ENCODE measurements at places on chromosomes 3 and 15.

DNA sequence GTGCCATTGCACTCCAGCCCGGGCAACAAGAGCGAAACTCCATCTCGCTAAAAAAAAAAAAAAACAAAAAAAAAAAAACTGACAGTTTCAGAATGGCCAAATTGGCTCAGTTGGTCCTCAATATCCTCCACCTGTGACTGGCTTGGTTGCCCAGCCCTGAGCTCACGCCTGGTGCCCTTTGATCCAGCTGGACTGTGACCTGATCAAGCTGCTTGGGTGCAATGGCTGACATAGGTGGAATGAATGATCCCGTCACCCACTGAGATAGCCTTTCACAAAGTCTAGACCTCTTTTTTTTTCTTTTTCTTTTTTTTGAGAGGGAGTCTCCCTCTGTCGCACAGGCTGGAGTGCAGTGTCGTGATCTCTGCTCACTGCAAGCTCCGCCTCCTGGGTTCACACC, 254.6 kb downstream of the FOXP1 start:
- DNase-seq: no peak

DNA sequence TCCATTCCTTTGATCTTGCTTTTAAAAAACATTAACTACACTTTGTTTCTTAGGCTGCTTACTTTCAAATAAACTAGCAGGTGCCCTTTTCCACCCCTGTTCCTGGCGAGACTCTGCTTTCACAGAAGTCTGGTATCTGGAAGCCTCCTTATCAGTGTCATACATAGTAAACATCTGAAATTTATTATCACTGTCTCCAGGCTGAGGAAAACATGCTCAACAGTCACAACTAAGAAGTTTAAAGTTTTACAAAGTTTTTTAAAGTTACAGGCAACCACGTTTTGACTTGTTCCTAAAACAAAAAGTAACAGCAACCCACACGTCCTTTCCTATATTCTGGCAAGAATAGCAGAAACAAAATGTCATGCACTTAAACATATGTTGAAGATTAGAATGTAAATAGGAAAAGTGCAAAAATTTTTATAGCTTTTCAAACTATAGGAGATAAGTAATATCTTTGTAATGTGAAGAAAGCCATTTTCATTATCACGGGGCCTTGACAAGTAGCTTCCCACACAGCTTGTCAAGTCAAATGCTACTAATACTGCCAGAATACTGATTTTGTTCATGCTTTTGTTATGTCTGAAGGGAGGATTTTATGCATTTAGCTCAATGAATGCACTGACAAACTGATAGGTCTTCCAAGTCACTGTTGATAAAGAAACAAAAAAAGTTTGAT, 275.2 kb upstream of the KCNMB2 start:
- peak; percentile 45 for DNase-seq

DNA sequence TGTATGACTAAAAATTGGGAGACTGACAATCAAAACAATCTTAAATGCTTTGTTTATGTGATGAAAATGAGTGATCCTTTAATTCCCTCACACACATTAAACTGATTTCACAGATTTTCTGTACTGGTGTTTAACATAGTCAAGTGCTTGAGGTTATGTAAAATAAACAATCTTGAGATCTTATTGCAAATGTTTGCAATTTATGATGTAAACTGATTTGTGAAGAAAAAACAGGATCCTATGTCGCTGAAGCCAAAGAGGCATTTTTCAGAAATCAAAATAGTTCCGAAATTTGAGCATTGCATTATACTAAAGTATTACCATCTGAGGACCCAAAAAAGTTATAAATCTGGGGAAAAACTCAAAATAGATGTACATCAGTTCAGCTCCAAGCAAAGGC, 12.7 kb downstream of the SHOX2 start:
- no peak for DNase-seq

DNA sequence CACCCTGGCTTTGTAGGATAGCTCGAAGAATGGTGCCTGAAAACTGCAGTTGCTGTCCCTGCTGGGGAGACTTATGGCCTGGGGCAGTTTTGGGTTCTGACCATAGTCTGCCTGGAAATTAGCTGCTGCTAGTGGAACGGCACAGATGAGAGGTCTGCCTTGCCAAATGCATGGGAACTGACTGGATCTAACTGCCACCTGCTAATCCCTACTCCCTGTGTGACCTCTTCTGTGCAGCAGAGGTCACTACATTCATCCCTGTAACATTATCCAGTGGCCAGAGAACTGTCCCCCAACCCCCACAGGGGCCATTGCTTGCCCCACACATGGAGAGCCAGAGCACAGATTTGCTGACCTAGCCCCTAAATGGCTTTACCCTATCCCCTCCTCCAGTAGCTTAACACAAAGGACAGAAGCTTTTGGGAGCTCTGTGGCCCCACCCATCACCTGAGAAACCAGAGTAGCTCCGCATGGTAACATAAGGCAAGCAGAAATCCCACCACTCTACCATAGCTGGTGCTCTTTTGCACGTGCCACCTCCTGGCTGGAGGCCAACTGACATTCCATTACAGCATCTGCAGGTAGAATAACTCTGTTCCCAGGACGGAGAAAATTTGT, 840.0 kb downstream of the EPHA3 start:
- DNase-seq: no peak

DNA sequence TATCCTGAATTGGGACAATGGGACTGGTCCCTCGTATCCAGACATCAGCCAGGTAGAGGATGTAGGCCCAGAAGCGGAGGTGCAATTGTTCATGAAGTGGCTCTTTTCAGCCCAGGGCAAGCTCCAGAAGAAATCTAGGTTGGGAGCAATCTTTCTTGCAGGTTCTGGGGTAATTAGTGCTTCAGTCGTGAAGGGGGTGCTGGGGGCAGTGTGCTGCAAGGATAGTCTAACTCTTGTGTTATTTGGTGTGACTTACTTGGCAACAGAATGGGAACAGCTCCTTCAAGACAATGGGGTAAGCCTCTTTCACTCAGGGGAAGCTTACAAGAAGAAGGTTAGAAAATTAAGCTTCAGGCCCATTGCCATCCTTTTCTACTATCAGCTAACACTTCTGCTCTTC, 273.0 kb downstream of the DIPK2A start:
- DNase-seq: no peak

DNA sequence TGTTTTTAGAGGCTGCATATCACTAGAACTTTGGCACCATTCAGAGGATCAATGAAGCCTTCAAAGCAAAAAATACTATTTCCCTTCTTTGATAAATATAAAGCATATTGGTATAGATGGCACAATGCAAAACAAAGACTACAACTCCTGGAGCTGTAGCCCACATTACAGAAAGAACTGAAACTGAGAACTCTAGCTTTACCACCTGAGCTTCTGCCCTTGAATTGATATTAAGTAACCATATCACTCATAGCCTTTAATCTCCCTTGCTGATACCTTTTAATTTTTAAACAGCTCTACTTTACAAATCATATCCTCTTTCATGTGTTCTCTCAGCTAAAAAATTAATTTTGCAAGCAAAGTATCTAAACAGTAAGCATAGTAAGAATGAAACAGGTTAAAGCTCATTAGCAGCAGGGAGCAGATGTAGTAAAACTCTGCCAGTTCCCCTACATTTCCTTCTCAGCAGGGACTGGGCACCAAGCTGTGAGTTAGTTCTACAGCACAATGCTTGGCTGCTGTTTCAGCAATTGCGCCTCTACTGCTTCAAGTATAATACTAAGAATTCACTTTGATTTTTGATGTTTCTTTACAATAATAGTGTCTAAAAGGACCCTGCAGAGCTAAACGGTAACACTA, 97.9 kb upstream of the NANOGP8 start:
- DNase-seq: no peak

- DNase-seq: no peak
These were observed 181.5 kb upstream of the LMCD1 start for GRCh38 chr3:8319935-8320634.

DNA sequence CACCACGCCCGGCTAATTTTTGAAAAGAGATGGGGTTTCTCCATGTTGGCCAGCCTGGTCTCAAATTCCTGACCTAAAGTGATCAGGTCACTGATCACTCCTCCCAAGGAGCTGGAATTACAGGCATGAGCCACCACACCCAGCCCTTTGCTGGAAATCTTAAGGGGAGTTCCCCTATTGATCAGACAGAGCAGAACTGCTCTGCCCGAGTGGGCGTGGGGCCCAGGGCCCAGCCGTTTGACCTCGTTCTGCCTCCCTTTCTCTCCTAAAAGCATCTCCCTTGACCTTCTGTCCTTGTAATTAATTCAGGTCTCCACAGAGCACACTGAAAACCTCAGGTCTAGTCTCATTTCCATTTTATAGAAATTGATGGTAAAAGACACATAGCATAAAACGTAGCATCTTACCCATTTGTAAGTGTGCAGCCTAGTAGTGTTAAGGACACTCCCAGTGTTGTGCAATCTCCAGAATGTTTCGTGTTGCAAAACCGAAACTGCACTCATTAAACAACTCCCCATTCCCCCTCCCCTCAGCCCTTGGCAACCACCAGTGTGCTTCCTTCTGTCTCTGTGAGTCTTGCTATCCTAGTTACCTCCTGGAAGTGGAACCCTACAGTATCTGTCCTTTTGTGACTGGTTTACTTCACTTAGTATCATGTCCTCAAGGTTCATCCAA, 89.3 kb downstream of the SLCO3A1 start:
- DNase-seq: peak; percentile 91

DNA sequence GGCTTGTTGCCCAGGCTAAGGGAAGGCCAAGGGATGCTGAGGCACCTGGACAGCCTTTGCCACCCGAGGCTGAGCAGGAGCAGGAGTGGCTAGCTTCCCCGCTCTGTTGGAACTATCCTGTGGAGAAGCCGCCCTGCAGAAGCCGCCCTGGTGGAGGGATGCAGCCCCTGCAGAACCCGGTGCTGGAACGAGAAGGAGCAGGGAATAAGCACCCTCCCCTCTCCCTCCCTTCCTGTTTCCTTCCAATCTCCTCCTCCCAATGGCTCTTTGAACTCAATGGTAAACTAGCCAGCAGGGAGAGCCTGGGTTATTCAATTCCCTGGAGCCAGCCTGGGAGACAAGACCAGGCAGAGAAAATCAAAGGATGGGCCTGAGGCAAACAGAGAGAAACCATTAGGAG, 11.8 kb upstream of the HRG start:
- DNase-seq: no peak

DNA sequence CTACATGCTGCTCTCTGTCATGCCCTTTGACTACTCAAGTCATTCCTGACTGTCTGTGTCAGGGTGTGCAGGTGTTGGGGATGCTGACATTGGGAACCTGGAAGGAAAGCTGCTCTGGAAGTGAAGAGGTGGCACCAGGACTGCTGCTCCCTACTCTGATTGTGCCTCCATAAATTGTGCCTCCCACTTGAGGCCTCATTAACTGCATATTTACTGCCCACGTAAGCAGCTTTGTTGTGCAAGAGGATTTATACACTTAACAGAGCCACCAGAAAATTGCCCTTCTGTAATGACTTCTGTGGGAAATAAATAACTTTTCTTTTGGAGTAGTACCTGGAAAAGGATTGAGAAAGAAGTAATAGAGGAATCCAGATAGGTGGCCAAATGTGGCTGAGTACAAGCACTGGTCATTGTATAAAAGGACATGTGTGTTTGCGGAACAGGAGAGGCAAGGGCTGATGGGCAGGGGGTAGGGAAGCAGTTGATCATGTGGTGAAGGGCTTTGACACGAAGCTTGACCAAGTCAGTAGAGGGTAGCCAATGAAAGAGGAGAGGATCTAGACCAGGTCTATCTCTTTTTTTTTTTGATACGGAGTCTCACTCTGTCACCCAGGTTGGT, 24.8 kb downstream of the IL20RB start:
- DNase-seq: no peak

- DNase-seq: no peak
These were observed 27.7 kb upstream of the HHATL start for GRCh38 chr3:42730294-42730693.

GRCh38 chr3:150450916-150451315, 42.8 kb downstream of the TSC22D2 start:
- no peak for DNase-seq

GRCh38 chr3:9582332-9582731, 28.7 kb upstream of the LHFPL4 start:
- no peak for DNase-seq

DNA sequence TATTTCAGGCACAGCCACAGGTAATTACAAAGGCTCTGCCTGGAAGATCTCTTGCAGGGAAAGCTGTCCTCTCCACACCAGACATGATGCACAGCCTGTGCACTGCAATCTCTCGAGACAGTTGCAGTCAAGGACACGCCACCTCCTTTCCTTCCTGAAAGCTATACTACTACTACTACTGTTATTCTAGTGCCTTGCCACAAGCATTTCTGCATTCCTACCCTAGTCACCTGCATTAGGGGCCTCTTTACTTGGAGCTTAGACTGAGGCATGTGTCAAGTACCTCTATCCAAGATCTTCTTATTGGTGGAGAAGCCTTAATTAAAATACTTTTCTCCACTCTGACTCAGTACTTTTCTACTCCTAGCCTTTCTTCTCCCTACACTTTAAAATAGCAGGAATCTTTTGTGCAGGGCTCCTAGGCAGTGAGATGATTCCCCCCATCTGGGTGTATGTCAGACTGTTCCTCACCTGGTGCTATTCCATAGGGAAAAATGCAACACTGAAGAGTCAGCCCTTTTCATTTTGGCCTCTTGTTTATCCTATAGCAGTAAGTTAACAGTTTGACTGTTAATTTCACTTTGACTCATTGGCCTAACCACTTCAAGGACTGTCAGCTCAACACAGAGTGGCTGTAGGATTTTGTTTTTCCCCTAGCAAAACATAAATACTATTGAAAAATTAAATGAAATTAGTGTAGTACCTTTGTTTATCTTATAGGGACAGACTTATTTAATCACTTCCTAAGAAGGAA, 78.9 kb downstream of the ESYT3 start:
- no peak for DNase-seq

- DNase-seq: peak; percentile 14
These were observed 482.2 kb upstream of the PDZRN3 start for GRCh38 chr3:74106925-74107324.

DNA sequence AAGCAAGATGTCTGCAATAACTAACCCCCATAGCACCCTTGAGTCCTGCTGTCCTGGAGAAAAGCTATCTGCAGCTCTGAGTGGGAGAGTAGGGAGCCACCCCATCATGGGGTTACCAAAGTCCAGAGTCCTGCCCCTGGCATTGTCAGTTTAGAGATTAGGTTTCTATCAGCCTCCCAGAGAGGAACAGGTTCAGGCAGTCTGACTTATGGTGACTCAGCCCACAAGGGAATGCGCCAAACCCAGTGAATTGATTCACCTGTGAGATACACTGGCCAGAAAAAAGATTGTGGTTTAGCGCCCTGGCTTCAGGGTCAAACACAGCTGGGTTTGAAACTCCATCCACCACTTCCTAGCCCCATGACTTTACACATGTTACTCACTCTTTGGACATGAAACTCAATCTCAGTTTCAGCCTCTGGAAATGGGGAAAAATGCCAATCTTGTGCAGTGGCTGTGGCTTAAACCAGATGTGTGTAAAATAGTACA, 263.6 kb upstream of the HES1 start:
- DNase-seq: no peak

DNA sequence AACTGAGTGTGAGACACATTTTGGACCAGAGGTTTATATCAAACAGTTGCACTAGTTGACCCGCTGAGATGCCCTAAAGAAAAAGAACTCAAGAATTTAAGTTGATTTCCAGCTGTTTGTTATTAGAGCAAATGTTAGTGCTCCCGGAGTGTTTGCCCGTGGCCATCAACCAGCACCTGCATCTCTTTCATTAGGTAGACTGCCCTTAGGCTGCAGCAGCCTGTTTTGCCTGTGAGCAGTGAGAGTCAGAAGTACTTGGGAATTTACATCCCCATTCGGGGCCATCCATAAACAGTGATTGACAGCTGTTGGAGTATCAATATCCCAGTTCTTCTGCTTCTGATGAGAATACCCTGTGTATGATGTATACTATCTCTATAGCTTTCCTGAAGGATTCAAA, 492.6 kb downstream of the RBMS3 start:
- no peak for DNase-seq

GRCh38 chr3:13895155-13896105, 15.6 kb upstream of the WNT7A start:
- peak; percentile 96 for DNase-seq
